Occipital lobe (tissue), 3 donors: ENCODE measurements at places on chromosomes 16 and 17.

DNA sequence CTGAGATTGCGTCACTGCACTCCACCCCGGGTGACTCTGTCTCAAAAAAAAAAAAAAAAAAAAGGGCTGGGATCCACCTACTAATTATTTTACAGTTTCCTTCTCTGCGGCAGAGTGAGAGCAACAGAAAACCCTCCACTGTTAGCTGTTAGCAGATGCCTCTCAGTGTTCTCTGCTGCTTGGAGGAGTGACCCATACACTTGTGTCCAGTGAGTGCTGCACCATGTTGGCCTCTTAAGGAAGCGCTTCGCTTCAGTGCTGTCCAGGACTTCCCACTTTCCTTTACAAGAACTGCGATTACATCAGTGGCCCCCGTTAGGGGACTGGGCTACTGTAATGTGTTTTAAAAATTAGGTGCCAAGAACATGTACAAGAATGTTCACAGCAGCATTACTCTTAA, 18.4 kb upstream of the CLEC18B start:
- DNase-seq, result no peak

DNA sequence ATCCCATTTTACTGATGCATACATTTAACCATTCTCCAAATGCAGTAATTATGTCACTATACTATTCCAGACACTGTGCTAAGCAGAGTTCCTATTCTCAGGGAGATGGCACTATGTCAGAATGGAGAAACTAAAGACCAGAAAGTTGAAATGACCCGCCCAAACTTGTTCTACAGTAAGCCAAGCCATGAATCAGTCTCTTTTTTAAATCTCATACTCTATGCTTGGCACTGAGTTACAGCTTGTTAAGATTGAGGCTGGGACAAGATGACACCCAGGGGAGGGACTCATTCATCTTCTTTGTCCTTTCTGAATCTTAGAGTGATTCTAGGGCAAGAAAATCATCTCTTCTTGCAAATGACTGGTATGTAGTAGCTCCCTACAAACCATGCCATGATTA, 247.0 kb upstream of the CCL2 start:
- no peak for DNase-seq

DNA sequence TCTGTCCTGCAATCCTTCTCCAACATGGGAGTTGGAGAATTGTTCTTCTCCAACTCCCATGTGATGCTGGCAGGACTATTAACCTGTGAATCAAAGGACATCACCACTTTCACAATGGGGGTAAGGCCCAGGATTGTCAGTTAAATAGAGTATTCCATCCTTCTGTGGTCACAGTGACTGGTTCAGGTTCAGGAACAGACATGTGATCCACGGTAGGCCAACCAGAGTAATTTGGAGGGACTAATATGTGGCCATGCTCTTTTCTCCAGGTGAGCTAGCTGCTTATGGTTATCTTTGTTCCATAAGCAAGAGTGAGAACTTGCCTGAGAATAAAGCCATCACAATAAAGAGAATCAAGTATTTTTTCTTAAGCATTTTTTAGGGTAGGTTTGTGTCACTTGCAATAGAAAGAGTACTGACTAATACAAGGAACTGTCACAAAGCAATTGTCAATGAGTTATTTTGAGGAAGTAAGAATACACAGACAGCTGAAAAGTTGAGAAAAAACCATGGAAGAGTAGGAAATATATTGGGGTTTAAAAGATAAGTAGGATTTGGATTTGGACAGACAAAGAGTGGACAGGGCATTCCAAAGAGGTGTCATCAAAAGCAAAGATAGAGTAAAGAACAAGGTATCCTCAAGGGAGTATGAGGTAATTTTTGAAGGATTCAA, 63.4 kb downstream of the BRIP1 start:
- DNase-seq, result no peak

DNA sequence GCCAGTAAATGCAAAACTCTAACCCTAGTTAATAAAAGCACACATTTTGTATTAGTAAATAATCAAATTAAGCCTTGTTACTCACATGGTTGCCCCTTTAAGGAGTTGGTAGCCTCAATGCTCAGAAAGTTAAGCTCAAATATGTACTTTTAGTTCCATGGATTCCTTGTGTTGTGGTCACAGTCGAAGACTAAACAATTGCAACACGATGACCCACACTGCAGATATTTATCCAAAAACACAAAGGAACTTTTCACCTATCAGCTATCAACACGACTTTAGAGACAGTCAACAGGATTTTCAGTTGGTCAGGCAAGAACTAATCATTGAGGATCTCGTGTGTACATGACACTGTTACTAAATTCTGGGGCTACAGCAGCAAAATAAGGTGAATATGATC, 47.4 kb upstream of the NUDT7 start:
- DNase-seq, result no peak

DNA sequence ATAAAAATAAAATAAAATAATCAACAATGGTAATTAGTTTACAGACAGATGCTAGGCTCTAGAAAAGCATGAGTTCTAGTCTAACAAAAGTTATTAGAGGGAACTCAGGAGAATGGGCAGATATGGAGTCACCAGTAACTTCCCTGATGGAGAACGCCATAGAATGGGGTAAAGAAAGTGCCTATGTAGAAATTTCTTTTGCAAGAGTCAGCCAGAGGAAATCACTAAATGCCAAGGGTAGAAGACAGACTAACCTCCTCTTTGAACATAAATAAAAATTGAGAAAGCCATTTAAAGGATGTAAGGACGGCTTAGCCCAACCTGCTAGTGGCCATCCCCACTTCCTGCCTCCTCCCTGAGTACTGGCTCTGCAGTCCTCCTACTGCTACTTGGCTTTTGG, 141.6 kb downstream of the VPS53 start:
- DNase-seq, result no peak

- no peak for DNase-seq
These were observed 11.9 kb downstream of the ABCC12 start for GRCh38 chr16:48143812-48144368.

GRCh38 chr16:4790871-4791270, 2.7 kb upstream of the SEPTIN12 start:
- DNase-seq, result no peak

GRCh38 chr16:9695152-9695551, 487.1 kb downstream of the GRIN2A start:
- DNase-seq, result no peak

- DNase-seq, result no peak
These were observed 257.7 kb upstream of the PMFBP1 start for GRCh38 chr16:72429671-72430081.

GRCh38 chr17:58315281-58315711, 13.3 kb downstream of the TSPOAP1 start:
- DNase-seq, result no peak

GRCh38 chr17:18860161-18860972, 2.4 kb downstream of the PRPSAP2 start:
- no peak for DNase-seq

DNA sequence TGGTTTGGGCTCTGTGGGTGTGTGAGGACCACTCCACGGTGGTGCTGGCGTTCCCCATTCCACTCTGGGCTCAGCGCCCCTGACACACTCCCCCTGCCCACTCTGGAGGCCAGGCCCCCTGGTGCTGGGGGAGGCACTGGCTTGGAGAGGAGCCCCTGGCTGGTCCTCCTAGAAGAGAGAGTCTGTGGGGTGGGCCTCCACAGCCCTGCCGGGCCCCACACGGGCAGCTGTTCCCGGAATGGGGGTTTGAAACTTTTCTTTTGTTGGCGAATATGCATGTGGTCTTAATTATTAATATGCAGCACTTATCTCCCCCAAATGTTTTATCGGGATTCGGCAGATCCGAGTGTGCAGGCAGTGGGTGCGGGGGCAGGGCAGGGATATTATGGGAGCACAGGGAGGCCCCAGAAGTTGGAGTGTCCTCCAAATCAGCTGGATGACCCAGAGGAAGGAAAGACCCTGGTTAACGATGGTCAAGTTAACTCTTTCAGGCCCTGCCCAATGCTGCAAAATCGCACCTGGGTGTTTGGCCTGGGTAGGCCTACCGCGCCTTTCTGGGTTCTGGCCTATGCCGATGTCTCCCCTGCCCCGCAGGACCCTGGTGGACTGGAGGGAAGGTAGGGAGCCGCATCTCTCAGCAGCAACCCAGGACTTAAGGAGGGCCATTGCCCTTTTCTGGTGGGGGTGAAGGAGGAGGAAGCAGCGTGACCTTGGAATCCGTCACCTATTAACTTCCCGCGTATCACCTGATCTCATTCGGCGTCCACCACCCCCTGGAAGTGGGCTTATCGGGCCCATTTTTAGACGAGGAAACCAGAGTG, 36.0 kb downstream of the TMEM235 start:
- DNase-seq, result no peak

- no peak for DNase-seq
These were observed at the start of gene MPRIP for GRCh38 chr17:17042384-17042736. Gene MPRIP (plus strand): TSS chr17:17042457. CDS start chr17:17042849, 392 bp downstream.

DNA sequence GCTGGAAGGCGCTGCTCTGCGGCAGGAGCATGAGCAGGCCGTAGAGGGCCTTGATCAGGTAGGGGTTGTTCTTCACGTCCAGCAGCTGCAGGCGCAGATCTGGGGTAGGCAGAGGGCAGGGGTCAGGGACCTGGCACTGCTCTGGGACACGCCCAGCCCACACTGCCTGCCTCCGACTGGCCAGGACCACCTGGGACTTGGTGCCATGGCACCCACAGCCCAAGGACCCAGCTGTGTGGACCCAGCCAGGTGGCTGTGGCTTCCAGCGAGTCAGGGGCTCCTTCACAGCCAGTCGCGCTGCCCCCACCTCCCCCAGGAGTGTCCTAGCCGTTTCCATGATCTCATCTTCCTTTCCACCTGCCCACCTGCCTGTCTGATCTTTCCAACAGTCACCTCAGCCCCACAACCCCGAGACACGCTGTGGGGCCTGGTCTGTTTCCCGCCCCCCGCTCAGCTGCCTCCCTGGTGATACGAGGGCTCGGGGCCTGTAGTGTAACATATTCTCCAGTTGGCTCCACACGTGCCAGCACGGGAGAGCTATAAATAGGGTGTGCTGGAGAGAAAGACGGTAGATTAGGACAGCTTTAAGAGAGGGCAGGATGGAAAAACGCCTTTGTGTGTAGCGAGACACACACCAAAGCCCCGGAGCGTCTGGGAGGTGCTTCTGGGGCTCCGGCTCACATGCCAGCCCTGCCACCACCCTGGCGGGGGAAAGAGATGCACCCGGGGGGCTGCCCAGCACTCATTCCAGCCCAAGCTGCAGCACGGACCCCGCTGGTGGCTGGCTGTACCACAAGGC, 7.2 kb upstream of the MTSS2 start:
- no peak for DNase-seq

DNA sequence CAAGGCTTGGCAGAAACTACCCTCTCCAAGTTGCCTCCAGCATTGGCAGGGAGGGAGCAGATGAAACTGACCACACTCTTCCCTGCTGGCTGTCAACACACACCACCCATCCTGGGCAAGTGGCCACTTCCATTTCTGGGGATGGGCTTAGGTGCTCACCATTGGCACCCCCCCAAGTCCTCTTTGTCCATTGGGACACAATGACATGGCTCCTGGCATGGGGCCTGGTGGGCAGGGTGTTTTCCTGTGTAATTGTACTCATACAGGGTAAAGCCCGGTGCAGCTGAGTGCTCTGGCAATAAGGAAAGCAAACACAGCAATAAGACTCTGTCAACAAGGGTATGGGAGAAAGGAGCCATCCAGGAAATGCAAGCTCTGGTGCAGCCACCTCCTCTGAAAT, 22.6 kb downstream of the SCNN1B start:
- DNase-seq, result no peak

- no peak for DNase-seq
These were observed 1.1 kb downstream of the CHRNE start for GRCh38 chr17:4901648-4902344.

- no peak for DNase-seq
These were observed 25.2 kb upstream of the CFAP20 start for GRCh38 chr16:58154345-58154744.

GRCh38 chr17:76014925-76015261, 12.2 kb downstream of the EVPL start:
- DNase-seq, result no peak

DNA sequence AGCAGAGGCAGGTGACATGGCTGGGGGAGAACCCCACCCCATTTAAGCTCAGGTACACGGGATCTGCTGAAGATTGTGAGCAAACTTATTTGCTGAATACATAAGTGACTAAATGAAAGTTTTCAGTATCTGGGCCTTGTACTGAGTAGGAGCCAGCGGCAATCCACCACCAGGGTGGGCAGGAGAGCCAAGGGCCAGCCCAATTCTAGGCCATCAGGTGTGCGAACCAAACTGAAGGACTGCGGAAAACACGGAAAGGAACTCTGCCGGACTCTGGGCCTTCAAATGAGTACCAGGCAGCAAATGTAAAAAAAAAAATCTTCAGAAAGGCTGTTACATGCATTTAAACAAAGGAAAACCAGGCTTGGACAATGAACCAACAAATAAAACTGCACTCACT, 19.7 kb downstream of the ARHGAP17 start:
- no peak for DNase-seq

DNA sequence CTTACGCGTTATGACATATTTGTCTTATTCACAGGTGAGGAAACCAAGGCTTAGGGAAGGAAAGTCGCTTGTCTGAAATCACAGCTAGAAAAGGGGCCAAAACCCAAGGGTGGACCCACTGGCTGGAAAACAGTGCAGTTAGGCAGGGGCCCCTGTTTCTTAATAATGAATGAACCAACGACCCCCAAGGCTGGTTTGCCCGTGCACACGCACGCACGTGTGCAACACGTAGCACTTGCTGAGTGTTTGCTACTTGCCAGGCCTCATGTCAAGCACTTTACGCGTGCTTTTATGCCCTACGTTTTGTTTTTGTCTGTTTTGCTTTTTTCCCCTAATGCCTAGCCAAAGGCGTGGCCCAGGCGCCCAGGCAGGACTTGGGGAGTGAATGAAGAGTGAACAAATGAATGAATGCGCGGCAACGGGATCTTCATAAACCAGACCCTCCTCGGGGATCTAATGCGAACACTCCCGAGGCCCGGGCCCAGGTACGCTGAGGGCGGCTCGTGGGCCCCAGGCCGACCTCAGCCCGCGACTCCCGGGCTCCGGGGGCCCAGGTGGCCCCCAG, 571 bp upstream of the USP10 start:
- DNase-seq, result no peak

DNA sequence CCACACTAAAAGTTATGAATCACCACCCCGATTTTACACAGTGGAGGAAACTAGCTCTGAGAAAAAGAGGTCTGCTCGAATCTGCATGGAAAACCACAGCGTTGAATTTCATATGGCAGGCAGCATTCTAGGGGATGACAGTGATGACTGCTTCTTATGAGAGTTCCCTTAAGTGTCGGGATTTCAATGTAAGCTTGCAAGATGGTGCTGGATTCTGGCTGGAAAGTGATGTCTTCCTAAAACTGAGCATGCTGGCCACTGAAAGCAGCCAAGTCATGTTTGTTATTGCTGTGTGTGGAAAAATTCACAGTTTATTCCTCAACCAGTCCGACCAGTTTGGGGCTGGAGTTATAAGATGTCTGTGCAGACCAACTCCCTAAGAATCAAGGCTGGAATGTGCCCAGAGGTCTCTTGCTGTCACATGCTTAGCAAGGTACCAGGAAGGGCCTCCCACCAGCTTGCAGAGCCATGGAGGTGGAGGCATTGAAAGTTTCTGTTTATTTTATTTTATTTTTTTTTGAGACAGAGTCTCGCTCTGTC, 37.2 kb upstream of the GAN start:
- DNase-seq, result no peak

DNA sequence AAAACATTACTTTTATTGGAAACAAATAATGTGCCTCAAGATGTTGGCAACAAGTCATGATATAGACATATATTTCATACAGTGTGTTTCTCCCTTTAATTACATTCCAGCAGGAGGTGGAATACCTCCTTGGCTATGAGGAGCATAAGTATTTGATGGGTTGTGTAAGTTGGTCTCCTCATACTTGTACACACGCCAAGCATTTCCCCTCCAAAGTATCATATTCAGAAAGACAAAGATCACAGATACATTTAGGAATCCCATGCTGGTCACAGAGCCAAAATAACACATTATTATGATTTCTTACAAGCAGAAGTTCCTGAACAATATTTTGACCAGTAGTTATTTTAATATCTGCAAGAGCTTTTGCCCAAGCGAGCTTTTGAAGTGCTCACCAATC, 57.8 kb downstream of the WSB1 start:
- DNase-seq, result no peak
